Left hindlimb (tissue), 1 donor: ENCODE measurements at places on chromosomes 5 and 9.

- DNase-seq: no peak
These were observed 757.5 kb upstream of the ZNF608 start for GRCh38 chr5:125503946-125504345.

DNA sequence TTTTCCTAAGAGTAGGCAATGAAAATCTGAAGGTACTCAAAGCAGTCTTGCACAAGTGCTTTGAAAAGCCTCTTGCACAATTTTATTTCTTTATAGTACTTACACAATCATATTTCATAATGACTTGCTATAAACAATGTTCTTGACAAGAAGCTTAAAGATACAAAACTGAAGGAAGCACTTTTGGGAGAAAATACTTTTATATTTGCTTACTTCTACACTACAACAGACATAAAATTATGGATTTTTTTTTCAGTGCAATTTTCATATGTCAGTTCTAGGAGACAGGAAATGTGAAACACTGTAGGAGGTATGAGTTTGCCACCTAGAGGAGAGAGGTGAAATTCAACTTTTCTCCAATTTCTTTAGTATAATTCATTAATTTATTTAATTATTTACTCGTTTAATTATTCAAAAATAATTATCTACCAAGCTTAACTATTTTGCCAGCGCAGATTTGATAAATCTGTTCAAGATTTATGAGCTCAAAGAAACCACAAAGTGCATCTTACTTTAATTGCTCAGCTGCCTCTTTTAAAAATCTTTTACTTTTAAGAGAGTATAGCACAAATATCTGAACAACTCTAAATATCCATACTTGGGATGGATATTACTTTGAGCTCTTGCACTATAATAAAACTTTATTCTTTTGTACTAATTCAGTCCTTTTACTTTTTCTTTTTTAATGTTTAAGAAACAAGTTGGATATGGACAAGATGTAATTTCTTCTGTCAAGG is 29.0 kb upstream of the CDKN2B start:
- no peak for DNase-seq

DNA sequence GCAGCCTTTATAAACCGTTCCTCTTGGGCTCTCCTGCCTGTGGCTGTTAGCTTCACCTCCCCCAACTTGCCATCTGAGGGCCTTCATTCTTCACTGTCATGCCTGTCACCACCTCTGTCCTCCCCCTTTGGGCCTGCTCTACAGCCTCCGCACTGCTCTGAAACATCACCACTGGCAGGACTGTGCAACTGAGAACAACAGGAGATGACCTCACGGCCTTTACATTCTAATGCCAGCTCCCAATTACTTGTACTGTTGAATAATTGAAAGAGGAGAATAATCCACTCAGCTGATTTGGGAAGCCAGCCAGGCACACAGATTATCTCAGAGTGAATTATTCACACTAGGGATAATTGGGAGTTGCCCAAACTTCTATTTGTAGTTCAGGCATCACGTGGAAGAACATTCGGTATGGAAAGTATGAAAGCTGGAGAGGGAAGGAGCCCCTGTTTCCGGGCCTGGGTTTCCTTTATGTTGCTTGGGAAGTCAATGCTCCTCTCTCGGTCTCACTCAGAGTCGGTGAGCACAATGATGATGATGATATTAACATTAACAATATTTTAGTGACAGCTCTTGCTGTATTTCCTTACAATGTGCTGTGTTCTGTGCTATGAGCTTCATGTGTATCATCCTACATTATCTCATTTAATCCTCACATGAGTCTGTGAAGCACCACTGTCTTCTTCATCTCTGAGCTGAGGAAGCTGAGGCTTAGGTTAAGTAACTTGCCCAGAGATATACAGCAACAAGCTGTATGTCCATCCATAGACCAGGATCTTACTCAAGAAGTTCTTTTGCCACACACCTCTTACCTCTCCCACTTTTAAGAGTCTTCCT is 99.3 kb upstream of the LRRTM2 start:
- peak; percentile 47 for DNase-seq

DNA sequence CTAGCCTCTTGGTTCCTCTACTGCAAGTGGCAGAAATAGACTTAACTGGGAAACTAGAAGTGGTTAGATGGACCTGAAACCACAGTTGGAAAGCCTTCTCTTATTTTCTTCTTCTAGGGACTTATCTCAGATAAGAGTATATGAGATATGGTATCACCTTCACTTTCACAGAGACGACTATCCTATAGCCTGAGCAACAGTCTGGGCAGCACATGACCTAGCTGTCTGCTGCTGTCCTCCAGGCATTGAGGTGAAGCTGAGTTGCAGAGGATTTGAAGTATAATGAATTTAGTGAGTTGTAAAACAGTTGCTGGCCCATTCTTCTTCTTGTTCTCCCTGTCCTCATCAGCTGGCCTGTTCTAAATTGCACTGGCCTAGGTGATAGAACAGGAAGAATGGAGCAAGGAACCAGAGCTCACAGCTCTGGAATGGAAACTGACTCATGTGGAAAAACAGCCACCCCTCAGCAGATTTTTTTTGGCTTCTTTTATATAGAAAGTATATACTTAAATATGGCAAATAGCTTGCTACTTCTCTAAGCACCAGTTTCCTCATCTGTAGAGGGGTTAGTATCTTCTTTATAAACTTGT is 27.8 kb downstream of the RECK start:
- no peak for DNase-seq
